ENCODE measurements at places on chromosomes 1 and 21.
A peak's percentile ranks its signal among the peaks of the same experiment; 100 is the strongest.

- DNase-seq: peak; percentile 43
Observed at GRCh38 chr1:94025383-94026340, 95.3 kb downstream of the ABCA4 start.

- DNase-seq: peak; percentile 21
Observed at GRCh38 chr1:54331091-54331772, 75.0 kb downstream of the SSBP3 start.

DNA sequence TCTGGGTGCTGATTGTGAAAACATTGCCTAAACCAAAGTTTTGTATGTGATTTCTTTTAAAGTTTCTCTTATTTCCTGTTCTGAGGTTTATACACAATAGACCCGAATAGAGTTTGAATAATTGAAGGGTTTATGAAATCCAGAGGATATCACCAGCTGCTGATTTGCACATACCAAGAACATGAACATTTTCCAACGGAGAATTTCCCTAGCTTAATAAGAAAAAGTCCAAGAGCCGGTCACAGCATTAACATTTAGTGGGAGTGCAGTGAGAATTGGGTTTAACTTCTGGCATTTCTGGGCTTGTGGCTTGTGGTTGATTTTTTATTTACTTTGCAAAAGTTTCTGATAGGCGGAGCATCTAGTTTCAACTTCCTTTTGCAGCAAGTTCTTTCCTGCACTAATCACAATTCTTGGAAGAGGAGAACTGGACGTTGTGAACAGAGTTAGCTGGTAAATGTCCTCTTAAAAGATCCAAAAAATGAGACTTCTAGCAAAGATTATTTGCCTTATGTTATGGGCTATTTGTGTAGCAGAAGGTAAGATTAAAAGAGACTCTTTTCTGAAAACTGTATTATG is at the start of gene CFH:
TSS of gene CFH (plus strand) at position 407 of the 579 bp plus-strand sequence. CDS start at position 482, 75 bp downstream.
- no peak for DNase-seq

- DNase-seq: no peak
Observed at GRCh38 chr1:204530932-204531331, 14.7 kb downstream of the MDM4 start.

- no peak for DNase-seq
Observed at GRCh38 chr1:225454733-225455132, 26.9 kb upstream of the LBR start.

- no peak for DNase-seq
Observed at GRCh38 chr1:99374109-99374508, 109.8 kb downstream of the PLPPR4 start.

DNA sequence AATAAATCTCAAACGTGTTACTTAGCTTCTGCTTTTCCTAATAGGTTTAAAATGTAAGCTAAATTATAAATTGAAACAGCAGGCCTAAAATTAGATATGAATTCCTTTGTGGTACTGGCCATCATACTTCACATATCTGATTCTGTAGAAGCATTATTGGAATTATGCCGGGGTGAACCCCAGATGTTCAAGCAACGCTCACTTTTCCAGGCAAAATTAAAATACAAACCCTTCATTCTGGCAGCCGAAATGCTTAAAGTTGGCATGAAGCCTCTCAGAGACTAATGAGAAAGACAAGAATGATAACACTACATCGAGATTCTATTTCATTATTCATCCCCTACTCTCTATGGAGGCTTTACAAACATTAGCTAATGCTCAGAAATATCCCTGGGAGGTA is 1352.7 kb upstream of the ADGRL2 start:
- no peak for DNase-seq

- no peak for DNase-seq
Observed at GRCh38 chr1:53206735-53207379, 10.2 kb downstream of the CPT2 start.

DNA sequence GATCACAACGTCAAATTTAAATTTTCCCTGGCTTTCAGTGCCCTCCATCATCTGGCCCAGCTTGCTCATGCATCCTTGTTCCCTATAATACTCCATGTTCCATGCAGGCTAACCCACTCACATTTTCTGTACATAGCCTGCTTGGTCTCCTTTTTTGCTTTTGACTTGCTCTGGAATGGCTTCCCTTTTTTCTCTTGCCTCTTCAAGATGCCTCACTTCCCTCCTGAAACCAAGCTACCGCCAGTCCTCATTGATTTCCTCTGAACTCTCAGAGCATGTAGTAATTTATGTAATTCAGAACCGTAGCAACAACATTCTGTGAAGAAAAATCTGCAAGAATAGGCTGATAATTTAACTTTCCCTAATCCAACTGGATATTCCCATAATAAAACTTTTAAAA is 10.3 kb downstream of the CAP1 start:
- no peak for DNase-seq

- no peak for DNase-seq
Observed at GRCh38 chr1:25006770-25007169, 76.7 kb upstream of the RUNX3 start.

- no peak for DNase-seq
Observed at GRCh38 chr1:59672851-59673572, 141.7 kb upstream of the HOOK1 start.

GRCh38 chr1:230702934-230703678 is 10.8 kb downstream of the AGT start:
- DNase-seq: no peak

- peak; percentile 11 for DNase-seq
Observed at GRCh38 chr1:151156515-151156819, at the start of gene TNFAIP8L2. TNFAIP8L2 (plus strand) TSS chr1:151156649; CDS start chr1:151158698, 2,049 bp downstream.

- no peak for DNase-seq
Observed at GRCh38 chr1:183780159-183780558, 24.8 kb upstream of the RGL1 start.

DNA sequence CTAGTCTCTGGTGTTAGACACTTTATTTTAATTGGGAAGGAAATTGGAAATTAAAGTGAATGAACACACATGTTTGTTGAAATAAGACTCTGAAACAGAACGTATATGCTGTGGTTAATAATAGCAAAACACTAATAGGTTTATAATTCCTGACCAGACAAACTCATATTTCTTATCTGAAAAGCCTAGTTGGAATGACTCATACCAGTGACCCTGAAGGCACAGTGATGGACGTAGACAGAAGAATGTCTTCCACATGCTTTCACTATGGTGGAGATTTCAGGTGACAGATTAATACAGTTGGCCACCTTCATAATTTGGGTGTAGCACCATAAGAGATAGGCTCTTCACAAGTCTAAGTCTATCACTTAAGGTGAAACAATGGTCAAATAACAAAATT is 83.0 kb upstream of the COL11A1 start:
- DNase-seq: no peak

GRCh38 chr1:100396651-100397050 is 44.3 kb downstream of the CDC14A start:
- no peak for DNase-seq

DNA sequence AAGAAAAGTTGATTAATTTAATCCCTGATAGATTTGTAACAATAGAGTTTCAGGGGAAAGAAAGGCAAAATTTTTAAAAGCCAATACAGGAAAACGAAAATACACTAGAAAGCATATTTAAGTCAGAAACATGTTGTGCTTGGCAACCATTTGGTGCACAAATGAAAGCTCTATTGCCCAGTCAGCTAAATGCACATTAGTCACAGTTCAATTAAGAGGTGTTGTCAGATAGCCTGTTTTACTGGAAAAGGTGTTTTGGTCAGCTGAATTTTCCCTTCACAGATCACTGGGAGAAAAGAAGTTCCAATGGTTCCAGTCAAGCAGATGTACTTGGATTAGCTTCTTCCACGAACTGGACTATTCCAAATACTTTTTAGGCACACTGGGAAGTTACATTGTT is 25.4 kb downstream of the RGS4 start:
- no peak for DNase-seq

GRCh38 chr21:32797679-32798078 is 26.1 kb upstream of the PAXBP1 start:
- DNase-seq: no peak

GRCh38 chr1:211344152-211344618 is 17.6 kb downstream of the TRAF5 start:
- DNase-seq: no peak

GRCh38 chr1:15090373-15090772 is 63.2 kb upstream of the TMEM51 start:
- no peak for DNase-seq

GRCh38 chr1:177947623-177948022 is 22.2 kb downstream of the SEC16B start:
- DNase-seq: no peak

GRCh38 chr1:165675794-165676193 is 22.6 kb downstream of the ALDH9A1 start:
- no peak for DNase-seq

- no peak for DNase-seq
Observed at GRCh38 chr1:190494451-190494850, 16.8 kb upstream of the BRINP3 start.

Measured in midbrain (tissue), 1 donor.